ENCODE measurements at places on chromosomes 12 and 14.
A peak's percentile ranks its signal among the peaks of the same experiment; 100 is the strongest.

DNA sequence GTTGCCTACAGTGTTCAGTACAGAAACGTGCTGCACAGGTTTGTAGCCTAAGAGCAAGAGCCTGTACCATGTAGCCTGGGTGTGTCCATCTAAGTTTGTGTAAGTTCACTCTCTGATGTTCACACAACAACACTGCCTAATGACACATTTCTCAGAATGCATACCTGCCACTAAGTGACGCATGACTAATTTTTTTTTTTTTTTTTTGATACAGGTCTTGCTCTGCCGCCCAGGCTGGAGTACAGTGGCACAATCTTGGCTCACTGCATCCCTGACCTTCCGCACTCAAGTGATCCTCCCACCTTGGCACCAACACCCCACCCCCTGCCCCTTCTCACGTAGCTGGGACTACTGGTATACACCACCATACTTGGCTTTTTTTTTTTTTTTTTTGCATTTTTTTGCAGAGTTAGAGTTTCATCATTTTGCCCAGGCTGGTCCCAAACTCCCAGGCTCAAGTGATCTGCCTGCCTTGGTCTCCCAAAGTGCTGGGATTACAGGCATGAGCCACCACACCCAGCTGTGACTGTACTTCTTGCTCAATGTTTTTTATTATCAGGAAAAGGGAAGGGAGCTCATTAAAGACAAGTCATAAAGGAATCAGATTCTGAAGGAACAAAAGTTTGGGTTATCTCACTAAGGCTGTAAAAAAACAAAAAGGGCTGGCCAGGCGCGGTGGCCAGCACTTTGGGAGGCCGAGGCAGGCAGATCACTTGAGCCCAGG, 10.0 kb upstream of the CDC42BPB start:
- no peak for DNase-seq

GRCh38 chr12:43226151-43226550, 325.9 kb downstream of the ADAMTS20 start:
- no peak for DNase-seq

DNA sequence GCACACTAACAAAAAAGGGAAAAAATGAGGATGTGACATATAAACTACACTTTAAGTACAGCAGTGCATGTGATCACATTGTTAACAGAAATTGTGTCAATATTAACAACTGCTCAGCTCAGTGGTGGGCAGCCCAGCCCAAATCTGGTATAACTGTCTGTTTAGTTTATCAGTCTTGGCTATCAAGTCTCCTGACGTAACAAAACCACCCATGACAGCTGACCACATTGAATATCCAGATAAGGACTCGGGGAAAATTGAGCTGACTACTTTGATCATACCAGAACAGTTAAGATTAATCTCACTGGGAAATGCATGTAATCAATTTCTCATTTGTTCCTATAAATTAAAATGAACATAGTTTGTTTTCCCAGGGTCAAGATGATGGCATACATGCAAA, 396.6 kb downstream of the SNAPC1 start:
- no peak for DNase-seq

- DNase-seq = no peak
Measured at GRCh38 chr14:87045956-87046355, 947.0 kb downstream of the GALC start.

- peak; percentile 30 for DNase-seq
Measured at GRCh38 chr14:95993768-95994592, 45.2 kb upstream of the C14orf132 start.

DNA sequence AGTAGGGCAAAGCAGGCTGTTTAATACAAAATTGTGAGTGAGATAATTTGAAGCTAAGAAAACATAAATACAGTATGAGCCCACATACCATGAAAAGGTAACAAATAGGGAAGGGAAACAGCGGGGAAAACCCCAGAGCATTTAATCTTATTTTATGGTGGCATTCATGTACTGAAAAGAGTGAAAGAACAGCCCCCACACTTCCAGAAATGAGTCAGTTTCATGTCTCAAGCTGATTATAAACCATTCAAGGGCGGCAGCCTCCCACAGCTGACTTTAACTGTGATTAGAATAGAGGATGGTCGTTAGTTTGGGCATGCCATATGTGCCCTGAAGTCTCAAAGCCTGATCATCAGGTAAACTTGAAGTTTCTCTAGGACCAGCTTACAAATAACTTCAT, 64.5 kb downstream of the FOXG1 start:
- no peak for DNase-seq

DNA sequence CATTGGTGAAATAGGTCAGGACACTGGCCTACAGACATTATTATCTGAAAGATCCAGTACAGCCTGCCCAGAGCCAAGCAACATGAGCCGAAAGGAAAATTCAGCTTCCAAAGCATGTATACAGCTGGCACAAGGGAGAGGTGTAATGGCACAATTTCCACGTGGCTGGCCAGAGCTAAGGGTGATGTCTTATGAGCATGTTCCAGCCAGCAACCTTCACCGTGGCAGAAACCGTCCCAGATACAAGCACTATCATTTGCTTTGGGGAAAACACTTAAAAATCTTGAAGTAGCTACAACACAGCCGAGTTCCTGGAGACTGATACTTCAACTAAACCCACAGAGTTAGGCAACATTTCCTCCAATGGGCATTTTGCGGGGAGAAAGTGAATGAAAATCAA, 44.5 kb downstream of the CORO1C start:
- no peak for DNase-seq

All from NCI-H2029 treated with DMSO at 0.1 percent for 48 hours (cell line).